ENCODE measurements at places on chromosomes 7 and 10.
A peak's percentile ranks its signal among the peaks of the same experiment; 100 is the strongest.

DNA sequence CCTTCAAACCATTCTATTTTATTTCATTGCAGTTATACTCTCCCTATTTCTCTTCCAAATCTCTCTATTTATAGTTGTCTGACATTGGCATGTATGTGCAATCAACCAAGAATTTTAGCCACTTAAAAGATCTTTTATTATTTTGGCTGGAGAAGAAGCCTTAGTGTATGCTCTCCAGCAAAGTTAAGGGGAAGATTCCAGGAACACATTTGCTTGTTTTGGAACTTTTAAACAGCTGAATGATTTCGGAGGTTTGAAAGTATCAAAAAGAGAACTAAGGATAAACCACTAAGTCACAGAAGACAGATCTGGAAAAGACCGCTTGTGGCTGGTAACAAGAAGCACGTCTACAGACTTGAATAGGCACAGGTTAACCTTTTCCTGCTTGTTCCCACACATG, 182.2 kb upstream of the FZD1 start:
- DNase-seq, result peak; percentile 53

GRCh38 chr7:155681663-155682062, 37.2 kb downstream of the RBM33 start:
- DNase-seq, result no peak

- DNase-seq, result no peak
Observed at GRCh38 chr7:114567416-114567815, 152.8 kb downstream of the FOXP2 start.

- DNase-seq, result peak; percentile 73
Observed at GRCh38 chr10:132685101-132685891, 100.7 kb downstream of the NKX6-2 start.

GRCh38 chr7:29620556-29620930, 56.9 kb downstream of the PRR15 start:
- DNase-seq, result no peak

DNA sequence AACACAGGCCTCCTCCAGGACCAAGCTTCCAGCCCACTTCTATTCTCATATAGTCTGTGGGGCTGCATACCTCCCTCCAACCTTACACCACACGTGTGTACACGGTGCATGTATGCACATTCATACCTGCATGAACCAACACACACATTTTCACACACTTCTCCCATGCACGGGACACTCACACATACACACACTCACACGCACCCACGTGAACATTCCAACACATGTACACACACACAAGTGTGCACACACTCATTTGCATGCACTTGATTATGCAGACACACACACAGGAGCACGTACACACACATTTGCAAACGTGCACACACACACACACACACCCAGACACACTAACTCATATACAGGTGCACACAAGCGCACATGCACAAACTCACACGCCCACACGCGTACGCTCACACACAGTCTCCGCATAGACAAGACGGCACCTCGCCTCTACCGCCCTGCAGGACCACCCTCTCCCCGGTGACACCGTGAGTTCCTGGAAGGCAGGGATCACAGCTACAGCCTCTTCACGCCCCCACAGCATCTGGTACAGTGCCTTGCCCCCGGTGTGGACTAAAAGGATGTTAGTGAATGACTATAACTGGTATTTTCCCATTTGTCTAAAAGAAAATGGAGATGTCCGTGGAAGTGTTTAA, 263.8 kb downstream of the PTPRN2 start:
- no peak for DNase-seq

GRCh38 chr10:7046615-7047014, 364.2 kb downstream of the SFMBT2 start:
- no peak for DNase-seq

GRCh38 chr7:80891259-80891544, 27.6 kb downstream of the SEMA3C start:
- no peak for DNase-seq

DNA sequence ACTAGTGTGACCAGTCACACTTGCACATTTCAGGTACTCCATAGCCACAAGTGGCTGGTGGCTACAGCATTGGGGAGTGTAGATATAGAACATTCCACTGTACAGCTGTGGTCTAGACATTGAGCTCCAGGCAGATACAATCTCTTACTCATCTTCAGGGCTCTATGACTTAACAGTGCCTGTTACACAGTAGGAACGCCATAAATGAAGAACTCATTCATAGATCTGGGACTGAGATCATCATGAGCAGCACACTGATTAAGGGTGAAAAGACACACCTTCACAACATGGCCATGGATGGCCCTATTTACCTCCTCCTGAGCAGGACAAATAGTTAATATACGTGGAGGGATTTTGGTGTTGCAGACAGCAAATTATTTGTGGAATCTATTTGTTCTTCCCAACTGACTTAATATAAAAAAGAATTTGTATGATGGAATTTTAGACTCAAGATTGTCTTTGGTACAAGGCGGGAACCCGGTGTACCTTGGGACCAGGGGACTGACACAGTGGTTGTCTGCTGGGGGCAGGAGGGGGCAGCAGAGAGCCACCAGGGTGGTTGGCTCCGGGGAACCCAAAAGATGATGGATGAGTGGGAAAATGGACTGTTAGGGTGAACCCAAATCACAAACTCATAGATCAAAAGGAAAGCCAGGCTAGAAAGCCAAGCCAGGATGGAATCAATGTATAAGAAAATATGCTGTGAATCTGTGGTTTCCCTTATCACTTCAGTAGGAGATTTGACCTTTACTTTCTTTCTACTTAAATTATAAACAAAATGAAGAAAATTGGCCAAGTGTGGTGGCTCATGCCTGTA, 24.3 kb upstream of the CPA2 start:
- DNase-seq, result peak; percentile 44

GRCh38 chr10:117680601-117681000, 138.1 kb downstream of the EMX2 start:
- DNase-seq, result peak; percentile 91

GRCh38 chr7:139133335-139134139, 24.0 kb upstream of the ZC3HAV1 start:
- peak; percentile 91 for DNase-seq

- peak; percentile 5 for DNase-seq
Observed at GRCh38 chr7:31126976-31127375, 74.9 kb downstream of the ADCYAP1R1 start.

- peak; percentile 91 for DNase-seq
Observed at GRCh38 chr7:103347507-103348267, at the start of gene PSMC2. TSS of gene PSMC2 (plus strand) at chr7:103347643. CDS start at chr7:103347712, 69 bp downstream.

DNA sequence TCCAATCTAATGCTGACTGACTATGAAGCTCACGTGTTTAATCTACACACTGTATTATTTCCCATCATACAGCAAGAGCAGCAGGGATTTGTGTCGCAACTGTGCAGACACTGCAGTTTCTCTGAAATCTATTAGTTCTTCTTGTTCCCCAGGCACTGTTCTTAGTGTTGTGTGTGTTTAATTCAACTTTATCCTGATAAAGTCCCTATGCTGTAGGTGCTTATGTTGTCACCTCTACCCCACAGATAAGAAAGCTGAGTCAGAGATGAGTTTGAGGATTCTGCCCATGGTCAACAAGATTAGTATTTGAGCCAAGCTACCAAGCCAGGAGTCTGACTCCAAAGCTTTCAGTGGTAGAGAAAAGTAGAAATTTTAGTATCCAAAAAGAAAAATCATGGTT, 22.5 kb upstream of the EPHB6 start:
- DNase-seq, result no peak

DNA sequence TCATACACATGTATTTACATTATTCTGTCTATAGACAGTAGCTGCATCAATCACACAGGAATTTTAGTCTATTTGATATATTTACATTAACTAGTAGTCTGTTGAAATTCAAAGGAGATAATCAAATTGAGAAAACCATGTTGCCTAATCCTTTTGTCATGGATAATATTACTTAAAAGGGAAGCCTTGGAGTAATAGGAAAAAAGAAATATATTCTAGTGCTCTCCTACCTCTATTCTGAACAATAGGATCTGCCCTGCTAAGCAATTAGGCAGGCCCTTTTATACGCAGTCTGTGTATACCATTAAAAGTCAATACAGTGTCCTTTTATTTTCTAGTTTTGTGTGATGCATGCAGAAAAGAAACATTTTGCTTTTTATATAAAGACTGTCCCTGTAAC, 24.5 kb downstream of the UMAD1 start:
- no peak for DNase-seq

DNA sequence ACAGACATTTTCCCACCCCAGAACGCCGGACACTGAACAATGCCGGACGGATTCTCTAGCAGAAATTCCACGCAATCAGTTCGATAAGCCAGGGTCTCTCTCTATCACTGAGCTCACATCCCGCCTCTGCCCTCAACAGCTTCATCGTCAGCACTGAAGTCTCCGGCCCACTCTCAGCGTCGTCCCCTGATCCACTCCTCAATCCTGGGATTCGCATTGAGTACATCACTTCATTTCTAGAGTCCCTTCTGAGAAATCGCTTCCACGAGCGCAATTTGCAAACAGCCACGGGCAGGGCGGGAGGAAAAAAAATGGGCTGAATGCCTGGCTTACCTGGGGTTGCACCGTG, 365 bp downstream of the YME1L1 start:
- peak; percentile 21 for DNase-seq

DNA sequence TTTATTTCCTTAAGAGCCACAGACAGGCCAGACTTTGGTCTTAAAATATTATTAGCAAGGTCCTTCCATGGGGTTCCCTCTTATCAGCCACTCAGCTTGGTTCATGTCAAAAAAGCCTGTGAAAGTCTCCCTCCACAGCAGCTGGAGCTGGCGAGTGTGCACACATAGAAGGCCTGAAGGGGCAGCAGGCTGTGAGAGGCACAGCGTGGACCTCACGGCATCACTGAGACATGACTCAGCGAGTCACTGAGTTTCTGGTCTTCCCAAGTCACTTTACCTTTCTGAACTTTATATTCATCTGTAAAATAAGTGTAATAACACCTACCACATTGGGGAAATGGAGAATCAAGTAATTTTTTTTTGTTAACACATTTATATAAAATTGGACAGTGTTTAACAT, 8.7 kb downstream of the TAF3 start:
- peak; percentile 63 for DNase-seq

GRCh38 chr10:4638099-4638498, 187.9 kb upstream of the AKR1E2 start:
- peak; percentile 39 for DNase-seq

- no peak for DNase-seq
Observed at GRCh38 chr7:4249241-4249640, 432.9 kb upstream of the FOXK1 start.

DNA sequence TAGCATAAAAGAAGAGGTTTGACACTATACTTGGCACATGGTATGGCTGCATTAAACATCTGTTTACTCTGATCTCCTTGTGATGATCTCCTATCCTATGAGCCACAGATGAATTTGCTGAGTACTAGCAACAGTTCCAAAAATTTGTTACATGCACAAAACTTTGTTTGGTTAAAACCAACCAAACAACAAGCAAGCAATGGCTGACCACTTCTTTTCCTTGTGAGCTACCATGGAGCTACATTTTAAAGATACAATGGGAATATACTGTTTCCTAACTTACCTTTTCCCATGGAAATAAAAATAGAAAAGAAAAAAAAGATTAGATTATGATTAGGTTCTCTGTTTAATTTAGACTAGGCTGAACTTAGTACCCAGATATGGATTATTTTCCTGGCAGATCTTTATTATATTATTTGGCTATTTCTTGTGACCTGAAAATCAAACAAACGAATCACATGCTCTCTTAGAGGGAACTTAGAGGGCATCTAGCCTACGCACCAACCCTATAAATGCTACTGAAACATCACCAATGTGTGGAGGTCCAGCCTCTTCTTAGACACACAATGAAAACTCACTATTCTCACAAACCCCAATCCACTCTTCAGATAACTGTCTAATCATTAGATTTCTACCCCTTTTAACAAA, 80.1 kb upstream of the FAM133B start:
- DNase-seq, result no peak

DNA sequence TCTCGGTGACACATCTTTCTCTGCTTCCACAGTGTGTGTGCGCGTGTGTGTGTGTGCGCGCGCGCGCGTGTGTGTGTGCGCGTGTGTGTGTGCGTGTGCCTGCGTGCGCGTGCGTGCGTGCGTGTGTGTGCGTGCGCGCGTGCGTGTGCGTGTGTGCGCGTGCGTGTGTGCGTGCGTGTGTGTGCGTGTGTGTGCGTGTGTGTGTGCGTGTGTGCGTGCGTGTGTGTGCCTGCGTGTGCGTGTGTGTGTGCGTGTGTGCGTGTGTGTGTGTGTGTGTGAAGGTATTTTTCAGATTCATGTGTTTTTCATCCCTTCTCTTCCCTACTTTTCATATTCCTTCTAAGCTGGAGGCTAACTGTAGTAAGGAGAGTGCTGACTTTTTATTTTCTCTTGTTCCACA, 148.4 kb downstream of the CREB5 start:
- DNase-seq, result no peak

DNA sequence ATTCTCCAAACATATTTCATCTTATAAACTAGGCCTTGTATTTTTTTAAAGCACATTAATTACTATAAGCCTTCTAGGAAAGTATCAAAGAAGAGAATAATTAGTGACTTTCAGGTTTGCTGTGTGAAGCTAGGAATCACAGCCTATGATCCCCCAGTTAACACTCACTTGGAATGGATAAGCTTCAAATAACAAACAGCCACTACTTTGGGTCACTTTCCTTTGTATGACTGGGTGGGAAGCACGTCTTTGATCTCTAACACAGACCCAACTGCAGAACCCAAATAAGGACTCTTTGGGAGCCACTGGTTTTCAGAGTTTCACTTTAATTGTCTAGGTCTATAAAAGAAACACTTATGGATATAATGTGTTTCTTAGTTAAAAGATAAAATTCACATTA, 769.3 kb downstream of the MAGI2 start:
- DNase-seq, result no peak

- no peak for DNase-seq
Observed at GRCh38 chr10:119162452-119163092, 2.9 kb downstream of the SFXN4 start.

DNA sequence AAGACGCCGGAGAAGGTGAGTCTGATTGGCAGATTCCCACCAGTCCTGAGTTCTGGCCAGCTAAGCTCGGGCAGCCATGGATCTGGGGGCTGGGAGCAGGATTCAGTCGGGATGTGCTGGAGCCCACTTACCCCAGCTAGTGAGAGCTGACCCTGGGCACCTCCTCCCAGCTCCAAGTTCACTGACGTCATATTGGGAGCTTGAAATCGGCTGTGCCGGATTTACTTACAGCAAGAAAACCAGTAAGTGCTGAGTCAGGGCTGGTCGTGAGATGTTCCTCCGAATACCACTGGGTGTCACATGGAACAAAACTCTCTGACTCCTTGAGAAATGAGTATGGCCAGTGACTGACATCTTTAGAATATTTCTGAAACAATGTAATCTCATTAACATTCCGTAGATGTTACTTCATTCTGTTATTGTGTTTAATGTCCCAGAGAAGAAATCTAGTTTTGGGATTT, 621.2 kb downstream of the SDK1 start:
- peak; percentile 95 for DNase-seq

- no peak for DNase-seq
Observed at GRCh38 chr10:31584876-31585275, 265.9 kb downstream of the ZEB1 start.

DNA sequence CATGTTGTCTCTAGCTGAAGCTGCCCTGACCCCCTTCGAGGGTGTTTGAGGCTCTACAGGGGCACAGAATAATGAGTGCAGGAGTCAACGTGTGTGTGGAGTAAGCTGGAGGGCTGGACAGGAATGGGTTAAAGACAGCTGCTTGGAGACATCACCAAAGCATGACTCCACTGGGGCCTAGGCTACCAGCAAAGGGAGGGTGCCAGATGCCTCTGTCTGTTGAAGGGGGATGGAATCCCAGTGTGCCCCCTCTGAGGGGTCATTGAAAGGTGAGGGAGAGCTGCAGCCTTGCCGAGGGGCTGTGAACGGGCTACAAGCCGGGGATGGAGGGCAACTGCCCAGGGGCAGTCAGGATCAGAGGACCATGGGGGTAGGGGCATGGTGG, 51.7 kb upstream of the PODXL start:
- DNase-seq, result no peak
